Neural crest cell (in vitro differentiated cells): ENCODE measurements at places on chromosomes 3 and 15. TPM values are rescaled to one million over a fixed set of nuclear protein-coding genes. Genes with fewer than 3 reads are reported as not detected.
A peak's percentile ranks its signal among the peaks of the same experiment; 100 is the strongest.

GRCh38 chr3:9196020-9196419 lies 53.4 kb downstream of the SRGAP3 start:
- peaks cover 20% of the 10 kb centered on the region for H3K36me3 ChIP-seq
- peak; percentile 61 for DNase-seq
- H3K4me1 ChIP-seq = peaks cover 92% of the 10 kb centered on the region
- no peak overlapping the region for H3K27ac ChIP-seq
- no peaks in the 10 kb centered on the region for H3K27me3 ChIP-seq

GRCh38 chr15:38438031-38438986 lies 15.6 kb upstream of the FAM98B start:
- H3K36me3 ChIP-seq = no peaks in the 10 kb centered on the region
- H3K27ac ChIP-seq = no peak overlapping the region
- H3K4me1 ChIP-seq = peaks cover 5% of the 10 kb centered on the region
- H3K4me3 ChIP-seq = no peak overlapping the region

DNA sequence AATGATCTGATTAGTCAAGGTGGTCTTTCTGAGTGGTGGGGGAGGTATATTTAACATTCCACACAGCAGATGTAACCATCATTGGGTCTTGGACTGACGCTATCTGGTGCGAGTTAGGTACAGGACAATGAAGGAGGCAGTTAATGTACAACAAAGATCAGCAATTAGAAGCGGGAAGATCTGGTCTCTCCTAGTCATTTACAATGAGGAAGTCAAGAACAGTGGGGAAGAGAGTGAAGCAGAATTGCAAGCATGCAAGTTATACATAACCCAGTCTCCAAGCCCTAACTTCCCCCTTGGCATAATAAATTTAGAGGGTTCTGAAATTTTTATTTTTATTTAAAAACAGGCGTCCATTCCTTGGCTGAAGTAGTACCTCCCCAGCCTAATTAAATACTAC lies 14.1 kb downstream of the GPD1L start:
- no peak overlapping the region for H3K27ac ChIP-seq
- no peak overlapping the region for H3K4me3 ChIP-seq
- no peaks in the 10 kb centered on the region for H3K27me3 ChIP-seq
- no peak for DNase-seq

GRCh38 chr15:30038667-30039523 lies 43.9 kb upstream of the GOLGA8J start:
- no peak overlapping the region for H3K27ac ChIP-seq
- H3K4me1 ChIP-seq = peaks cover 26% of the 10 kb centered on the region
- H3K4me3 ChIP-seq = no peak overlapping the region
- no peaks in the 10 kb centered on the region for H3K36me3 ChIP-seq
- no peak for DNase-seq
- H3K27me3 ChIP-seq = no peaks in the 10 kb centered on the region

- no peaks in the 10 kb centered on the region for H3K36me3 ChIP-seq
- H3K27ac ChIP-seq = no peak overlapping the region
- no peak for DNase-seq
- H3K4me1 ChIP-seq = peaks cover 4% of the 10 kb centered on the region
- no peak overlapping the region for H3K4me3 ChIP-seq
These were observed 664.7 kb downstream of the MECOM start for GRCh38 chr3:168998792-168999191.

- no peak overlapping the region for H3K27ac ChIP-seq
- no peaks in the 10 kb centered on the region for H3K27me3 ChIP-seq
- no peak overlapping the region for H3K4me3 ChIP-seq
These were observed 1024.1 kb upstream of the CFAP20DC start for GRCh38 chr3:60073942-60074341.

- no peaks in the 10 kb centered on the region for H3K36me3 ChIP-seq
- H3K27ac ChIP-seq = no peak overlapping the region
- DNase-seq = no peak
- H3K4me3 ChIP-seq = no peak overlapping the region
These were observed 42.6 kb upstream of the MBNL1 start for GRCh38 chr3:152226176-152226575.

DNA sequence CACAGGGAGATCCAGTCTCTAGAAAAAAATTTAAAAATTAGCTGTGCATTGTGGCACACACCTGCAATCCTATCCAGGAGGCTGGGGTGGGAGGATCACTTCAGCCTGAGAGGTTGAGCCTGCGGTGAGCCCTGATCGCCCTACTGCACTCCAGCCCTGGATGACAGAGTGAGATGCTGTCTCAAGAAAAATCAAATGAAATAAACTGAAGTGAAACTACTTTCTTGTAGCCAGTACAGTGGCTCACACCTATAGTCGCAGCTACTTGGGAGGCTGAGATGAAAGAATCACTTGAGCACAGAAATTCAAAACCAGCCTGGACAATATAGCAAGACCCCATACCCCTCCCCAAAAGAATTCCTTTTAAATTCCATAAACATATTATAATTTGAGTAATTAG lies 35.4 kb downstream of the SMARCC1 start:
- H3K4me3 ChIP-seq = no peak overlapping the region
- peaks cover 7% of the 10 kb centered on the region for H3K36me3 ChIP-seq
- H3K27ac ChIP-seq = no peak overlapping the region
- no peak for DNase-seq
- H3K27me3 ChIP-seq = no peaks in the 10 kb centered on the region
- peaks cover 3% of the 10 kb centered on the region for H3K4me1 ChIP-seq

DNA sequence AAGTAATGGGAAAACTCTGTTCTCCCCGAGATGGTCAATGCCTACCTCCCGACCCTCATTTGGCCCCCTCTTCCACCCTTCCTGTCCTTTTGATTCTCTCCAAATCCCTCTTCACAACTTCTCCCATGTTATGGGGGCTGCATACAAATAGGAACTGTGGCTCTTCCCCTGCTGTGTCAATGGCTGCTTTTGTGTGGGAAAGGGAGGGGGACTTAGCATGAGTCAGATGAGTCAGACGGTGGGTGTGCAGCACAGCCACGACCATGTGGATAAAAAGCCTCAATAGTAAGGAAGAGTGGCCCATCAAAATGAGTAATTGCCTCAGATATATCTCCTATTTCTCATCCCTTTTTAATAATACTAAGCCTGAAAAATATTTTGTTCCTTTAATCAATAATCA lies 31.9 kb downstream of the SPATA16 start:
- H3K27me3 ChIP-seq = no peaks in the 10 kb centered on the region
- no peak overlapping the region for H3K27ac ChIP-seq
- peak; percentile 12 for DNase-seq
- H3K4me3 ChIP-seq = no peak overlapping the region

DNA sequence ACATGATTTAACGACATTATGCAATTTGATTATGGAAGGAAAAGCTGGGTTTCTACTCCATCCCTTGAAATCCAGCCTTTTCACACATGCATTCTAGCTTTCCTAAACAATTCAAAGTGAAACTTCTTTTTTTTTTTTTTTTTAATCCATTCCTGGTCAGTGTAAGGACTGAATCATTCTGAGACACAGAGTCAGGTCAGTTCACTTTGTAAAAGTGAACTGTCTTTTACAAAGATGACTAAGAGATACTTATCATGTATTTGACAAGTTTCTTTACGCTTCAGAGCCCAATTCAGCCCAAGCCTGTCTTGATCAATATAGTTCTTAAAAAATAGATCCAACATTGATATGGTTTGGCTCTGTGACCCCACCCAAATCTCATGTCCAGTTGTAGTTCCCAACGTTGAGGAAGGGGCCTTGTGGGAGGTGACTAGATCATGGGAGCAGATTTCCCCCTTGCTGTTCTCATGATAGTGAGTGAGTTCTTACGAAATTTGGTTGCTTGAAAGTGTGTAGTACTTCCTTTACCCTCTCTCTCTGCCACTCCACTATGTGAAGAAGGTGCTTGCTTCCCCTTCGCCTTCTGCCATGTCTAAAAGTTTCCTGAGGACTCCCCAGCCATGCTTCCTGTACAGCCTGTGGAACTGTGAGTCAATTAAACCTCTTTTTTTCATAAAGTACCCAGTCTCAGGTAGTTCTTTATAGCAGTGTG lies 345.6 kb upstream of the THBS1 start:
- no peak overlapping the region for H3K4me3 ChIP-seq
- H3K4me1 ChIP-seq = peaks cover 13% of the 10 kb centered on the region
- H3K27me3 ChIP-seq = no peaks in the 10 kb centered on the region
- DNase-seq = no peak

- H3K4me1 ChIP-seq = peaks cover 8% of the 10 kb centered on the region
- no peak for DNase-seq
- H3K36me3 ChIP-seq = peaks cover 6% of the 10 kb centered on the region
- no peaks in the 10 kb centered on the region for H3K27me3 ChIP-seq
These were observed 25.5 kb upstream of the SKOR1 start for GRCh38 chr15:67799801-67800205.

DNA sequence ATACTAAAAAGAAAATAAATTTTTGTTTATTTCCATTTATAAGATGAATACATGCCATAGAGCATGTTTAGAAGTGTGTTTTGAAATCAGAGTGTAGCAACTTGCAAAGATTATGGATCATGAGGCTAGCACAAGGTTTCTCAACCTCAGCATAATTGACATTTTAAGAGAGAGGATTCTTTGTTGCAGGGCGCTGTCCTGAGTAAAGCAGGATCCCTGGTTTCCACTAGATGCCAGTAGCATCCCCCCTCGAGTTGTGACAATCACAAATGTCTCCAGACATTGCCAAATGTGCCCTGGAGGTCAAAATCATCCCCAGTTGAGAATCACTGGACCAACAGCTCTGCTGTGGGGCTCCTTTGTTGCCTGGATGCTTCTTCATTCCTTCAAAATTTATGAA lies 128.5 kb upstream of the RBMS3 start:
- H3K27ac ChIP-seq = no peak overlapping the region
- DNase-seq = peak; percentile 17
- H3K4me3 ChIP-seq = no peak overlapping the region
- H3K36me3 ChIP-seq = no peaks in the 10 kb centered on the region
- peaks cover 49% of the 10 kb centered on the region for H3K4me1 ChIP-seq

DNA sequence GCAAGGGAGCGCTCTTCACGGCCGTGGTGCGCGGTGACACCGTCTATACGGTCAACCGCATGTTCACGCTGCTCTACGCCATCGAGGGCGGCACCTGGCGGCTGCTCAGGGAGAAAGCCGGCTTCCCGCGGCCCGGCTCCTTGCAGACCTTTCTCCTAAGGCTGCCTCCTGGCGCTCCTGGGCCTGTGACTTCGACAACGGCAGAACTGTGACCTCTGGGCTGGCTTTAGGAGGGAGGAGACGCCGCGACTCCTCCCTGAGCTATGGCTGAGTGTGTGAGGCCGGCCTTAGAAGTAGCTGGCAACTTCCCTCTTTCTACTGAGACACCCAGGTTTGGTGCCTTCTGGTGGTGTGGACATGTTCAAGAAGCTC lies 1.4 kb downstream of the KBTBD13 start:
- no peak overlapping the region for H3K27ac ChIP-seq
- H3K4me1 ChIP-seq = peaks cover 35% of the 10 kb centered on the region
- DNase-seq = peak; percentile 34
- H3K27me3 ChIP-seq = peaks cover 14% of the 10 kb centered on the region
- no peaks in the 10 kb centered on the region for H3K36me3 ChIP-seq

DNA sequence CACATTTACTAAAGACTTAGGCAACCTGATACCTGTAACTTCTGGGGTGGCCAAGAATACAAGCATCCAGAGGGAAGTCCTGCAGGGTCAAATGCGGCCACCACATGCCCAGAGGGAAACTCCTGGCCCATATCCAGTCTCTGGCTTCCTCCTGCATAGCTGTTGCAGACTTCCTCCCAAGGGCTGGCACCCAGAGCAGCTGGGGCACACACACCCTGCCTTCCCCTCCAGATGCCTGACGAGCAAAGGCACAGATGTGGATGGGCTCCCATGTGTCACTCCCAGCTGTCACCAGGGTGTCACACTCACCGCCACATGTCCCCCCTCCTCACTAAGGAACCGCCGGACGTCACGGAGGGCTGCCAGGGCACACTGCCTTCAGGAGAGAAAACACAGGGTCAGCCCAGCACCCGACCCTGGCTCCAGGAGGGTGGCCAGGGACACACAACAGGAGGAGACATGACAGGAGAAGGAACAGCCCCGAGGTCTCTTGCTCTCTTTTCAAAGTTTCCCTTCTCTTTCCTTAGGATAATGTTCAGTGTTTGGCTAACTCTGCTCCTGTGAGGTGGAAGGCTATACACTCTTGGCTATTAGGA lies 13.2 kb downstream of the PFKFB4 start:
- DNase-seq = no peak
- peaks cover 2% of the 10 kb centered on the region for H3K36me3 ChIP-seq
- peak overlapping the region; percentile 6 for H3K27ac ChIP-seq
- H3K4me3 ChIP-seq = no peak overlapping the region

GRCh38 chr15:95353512-95353911 lies 977.0 kb upstream of the NR2F2 start:
- H3K4me3 ChIP-seq = no peak overlapping the region
- H3K36me3 ChIP-seq = no peaks in the 10 kb centered on the region
- no peaks in the 10 kb centered on the region for H3K27me3 ChIP-seq
- no peaks in the 10 kb centered on the region for H3K4me1 ChIP-seq

- H3K27ac ChIP-seq = no peak overlapping the region
- H3K36me3 ChIP-seq = no peaks in the 10 kb centered on the region
- H3K4me3 ChIP-seq = peak overlapping the region; percentile 58
- H3K27me3 ChIP-seq = peaks cover 80% of the 10 kb centered on the region
- peaks cover 4% of the 10 kb centered on the region for H3K4me1 ChIP-seq
These were observed 799 bp upstream of the C2CD4B start for GRCh38 chr15:62165793-62166375.

DNA sequence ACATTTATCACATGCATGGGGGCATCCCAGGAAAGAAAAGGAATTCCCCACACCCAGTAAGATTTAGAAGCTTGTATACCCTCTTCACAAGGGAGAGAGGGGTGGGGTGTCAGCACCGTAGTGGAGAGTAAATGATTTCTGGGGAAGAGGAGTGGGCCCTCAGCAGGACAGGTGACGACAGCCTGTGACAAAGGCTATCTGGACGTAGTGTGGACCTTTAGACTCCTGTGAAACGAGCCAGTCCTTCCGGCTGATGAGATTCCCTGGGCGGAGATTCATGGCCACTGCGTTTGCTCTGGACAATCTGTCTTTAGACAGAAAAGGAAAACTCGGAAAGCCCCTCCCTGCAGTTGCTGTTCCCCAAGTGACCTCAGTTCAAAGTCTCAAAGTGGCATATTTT lies 1.7 kb upstream of the FAM3D start:
- no peaks in the 10 kb centered on the region for H3K27me3 ChIP-seq
- H3K36me3 ChIP-seq = no peaks in the 10 kb centered on the region
- no peak overlapping the region for H3K4me3 ChIP-seq
- H3K4me1 ChIP-seq = peaks cover 16% of the 10 kb centered on the region
- H3K27ac ChIP-seq = no peak overlapping the region

DNA sequence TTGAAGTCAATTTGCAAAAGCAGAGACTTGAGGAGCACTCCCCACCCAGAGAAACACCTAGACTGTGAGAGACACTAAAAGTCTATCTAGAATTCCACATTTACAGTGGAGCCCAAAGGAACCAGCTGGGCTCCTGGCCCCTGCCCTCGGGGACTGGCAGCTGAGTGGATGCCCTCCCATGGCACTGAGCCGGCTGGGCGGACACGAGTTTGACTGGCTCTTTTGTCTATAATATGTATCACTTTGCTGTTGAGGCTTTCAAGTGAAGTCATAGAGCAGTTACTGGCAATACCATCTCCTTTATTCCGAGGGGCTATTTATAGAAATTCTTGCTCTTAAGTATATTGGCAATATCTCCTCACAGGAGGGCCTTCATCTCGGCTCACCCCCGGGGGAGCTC lies 65.8 kb upstream of the TNFAIP8L3 start:
- no peaks in the 10 kb centered on the region for H3K27me3 ChIP-seq
- DNase-seq = no peak
- no peak overlapping the region for H3K4me3 ChIP-seq
- no peaks in the 10 kb centered on the region for H3K36me3 ChIP-seq

- peak overlapping the region; percentile 67 for H3K4me3 ChIP-seq
- no peaks in the 10 kb centered on the region for H3K27me3 ChIP-seq
- no peak for DNase-seq
These were observed 253.3 kb upstream of the LYSMD4 start for GRCh38 chr15:99986297-99987118.

The ADAMTS17 gene
- total RNA-seq = 1.3 and 2.3 TPM in 2 replicates

The ALDH1A2 gene
- total RNA-seq = 0.91 and 1.7 TPM in 2 replicates

The COL8A1 gene
- 0.14 and 0.28 TPM in 2 replicates for total RNA-seq

The SI gene
- total RNA-seq = not detected in 2 replicates

The FOXB1 gene
- 5.9 and 6.1 TPM in 2 replicates for total RNA-seq

The KCNMB3 gene
- total RNA-seq = 3.1 and 3.3 TPM in 2 replicates

The STARD9 gene
- 16.4 and 16.5 TPM in 2 replicates for total RNA-seq

The HES1 gene
- total RNA-seq = 32.6 and 36.2 TPM in 2 replicates
